ENCODE measurements at places on chromosomes 1 and 21.

- no peak for DNase-seq
Measured at GRCh38 chr1:6998267-6998666, 213.0 kb downstream of the CAMTA1 start.

- no peak for DNase-seq
Measured at GRCh38 chr1:48017716-48018115, 20.5 kb upstream of the TRABD2B start.

DNA sequence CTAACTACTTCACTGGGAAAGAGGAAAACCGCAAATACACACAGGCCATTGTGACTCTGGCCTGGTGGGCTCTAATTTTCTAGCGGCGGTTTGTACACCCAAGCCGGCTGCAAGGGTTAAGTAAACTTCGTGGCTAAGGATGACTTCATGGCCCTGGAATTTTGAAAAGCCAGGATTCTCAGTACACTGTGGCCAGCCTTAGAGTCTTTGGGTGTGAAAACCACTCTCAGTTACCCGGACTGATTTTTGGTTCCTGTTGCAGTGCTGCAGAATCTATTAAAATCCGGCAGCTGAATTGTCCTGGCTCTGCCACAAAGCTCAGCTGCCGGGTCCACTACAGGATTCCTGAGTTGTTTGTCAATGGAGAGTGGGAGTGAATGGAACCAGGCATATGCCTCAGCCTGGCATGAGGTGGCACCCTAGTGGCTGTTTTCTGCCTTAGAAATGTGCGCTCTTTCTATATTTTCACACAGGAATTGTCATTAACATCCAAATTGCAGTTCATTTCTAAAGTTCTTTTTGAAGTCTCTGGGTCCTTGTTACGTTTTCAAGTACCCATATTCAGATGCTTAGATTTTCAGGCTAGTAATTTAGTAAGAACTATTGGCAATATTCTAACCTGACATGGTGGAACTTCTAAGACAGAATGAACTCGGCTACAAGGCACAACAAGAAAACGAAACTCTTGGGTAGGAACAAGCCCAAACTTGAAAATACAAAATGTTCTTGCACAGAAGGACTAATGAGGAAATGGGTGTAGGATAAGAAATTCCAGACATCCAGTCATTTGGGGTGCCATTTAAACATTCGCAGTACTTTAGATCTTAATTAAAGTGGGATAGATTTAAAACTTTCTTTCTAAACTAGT is 255.9 kb downstream of the NFIA start:
- DNase-seq, result no peak

GRCh38 chr1:160643138-160643537 is 3.7 kb downstream of the SLAMF1 start:
- no peak for DNase-seq

- DNase-seq, result no peak
Measured at GRCh38 chr1:219294251-219294650, 120.6 kb downstream of the LYPLAL1 start.

DNA sequence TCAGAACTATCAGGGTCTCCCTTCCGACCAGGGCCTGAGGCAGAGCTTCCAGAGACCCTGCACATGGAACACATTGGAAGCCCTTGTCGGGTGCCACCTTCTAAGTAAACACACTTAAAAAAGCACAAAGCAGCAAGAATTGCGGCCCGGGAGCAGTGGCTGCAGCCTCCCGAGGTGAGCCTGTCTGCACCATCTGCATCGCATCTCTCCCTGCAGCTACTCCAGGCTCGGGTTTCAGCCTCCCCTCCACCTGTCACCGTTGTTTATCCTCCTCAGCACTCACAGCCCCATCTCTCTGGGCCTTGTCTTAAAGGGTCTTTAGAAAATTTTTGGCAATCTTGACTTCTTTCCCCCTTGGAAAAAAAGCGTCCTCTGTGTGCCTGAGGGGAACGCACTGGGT is 95.1 kb upstream of the ARHGEF16 start:
- DNase-seq, result no peak

DNA sequence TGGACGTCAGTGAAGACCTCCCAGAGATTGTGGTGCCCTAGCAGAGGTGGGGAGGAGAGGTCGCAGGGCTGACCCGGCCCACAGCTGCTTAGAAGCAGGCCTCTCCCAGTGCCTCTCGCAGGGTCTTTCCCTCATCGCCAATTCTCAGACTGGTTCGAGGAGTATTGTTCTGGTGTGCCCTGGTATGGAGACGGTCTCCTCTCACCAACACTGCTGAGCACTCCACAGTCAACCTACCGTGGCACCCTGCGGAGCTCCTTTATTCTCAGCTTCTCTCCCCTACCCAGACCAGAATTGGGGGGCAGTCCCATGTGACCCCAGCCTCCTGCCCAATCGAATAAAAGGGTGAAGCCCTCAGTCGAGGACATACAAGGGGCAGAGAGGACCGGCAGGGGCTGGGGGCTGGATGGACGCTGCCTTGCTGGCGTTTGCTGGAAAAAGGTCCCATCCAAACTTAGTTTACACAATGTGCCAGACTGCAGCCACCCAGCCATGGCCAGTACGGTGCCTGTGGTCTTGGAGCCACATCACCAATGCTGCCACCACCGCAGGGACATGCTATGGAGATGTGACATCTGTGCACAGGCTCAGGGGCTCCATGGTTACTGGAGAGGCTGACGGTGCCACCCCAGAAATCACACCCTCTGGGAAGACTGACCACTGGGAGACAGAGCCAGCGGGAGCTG is 80.8 kb downstream of the STUM start:
- no peak for DNase-seq

DNA sequence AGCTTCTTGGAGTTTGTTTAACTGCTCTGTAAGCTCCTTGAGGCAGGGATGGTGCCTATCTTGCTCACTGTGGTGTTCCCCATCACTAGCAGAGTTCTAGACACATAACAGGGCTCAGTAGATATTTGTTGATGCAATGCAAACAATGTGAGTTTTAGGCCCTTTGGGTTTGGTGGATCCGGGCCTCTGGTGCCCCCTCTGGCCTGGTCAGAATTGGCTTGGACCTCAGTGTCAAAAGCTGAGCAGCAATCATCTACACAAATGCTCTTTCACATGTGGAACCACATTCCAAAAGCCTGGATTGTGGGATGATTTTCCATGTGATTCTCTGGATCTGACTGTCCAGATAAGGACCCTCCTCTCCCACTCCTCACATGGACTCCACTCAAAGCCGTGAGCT is 53.4 kb upstream of the BCAR3 start:
- no peak for DNase-seq

DNA sequence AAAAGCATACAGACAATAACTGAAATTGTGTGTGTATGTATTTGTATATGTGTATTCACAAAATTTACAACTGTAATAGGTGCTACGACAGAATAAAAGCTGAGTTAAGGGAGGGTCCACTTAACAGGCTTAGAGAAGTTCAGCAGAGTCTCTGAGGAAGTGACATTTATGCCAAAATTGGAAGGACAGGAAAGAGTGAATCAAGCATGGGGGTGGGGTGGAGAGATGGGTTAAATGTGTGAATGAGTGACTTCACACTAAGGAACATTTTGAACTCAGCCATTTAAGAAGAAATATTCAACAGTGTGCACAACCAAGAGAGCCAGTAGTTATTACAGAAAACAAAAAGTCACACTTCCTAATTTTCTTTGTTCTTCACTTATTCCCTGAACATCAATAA is 53.8 kb upstream of the RGS1 start:
- DNase-seq, result peak; percentile 25

DNA sequence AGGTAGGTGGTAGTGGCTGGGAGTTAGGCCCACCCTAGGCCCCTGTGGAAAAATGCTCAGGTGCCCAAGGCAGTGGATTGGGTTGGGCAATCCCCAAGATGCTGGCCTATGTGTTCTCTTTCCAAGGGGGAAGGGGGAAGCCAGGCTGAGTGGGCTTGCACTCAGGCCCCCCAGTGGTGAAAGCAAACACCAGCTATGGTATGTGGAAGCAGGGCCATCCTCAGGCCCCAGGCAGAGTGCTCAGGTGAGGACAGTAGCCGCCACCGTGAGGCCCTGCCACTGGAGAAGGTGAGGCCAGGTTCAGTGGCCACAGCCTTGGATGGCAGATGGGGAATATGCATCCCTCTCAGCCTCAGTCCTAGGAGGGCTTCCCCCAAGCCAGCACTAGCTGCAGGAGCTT is 11.8 kb downstream of the LY9 start:
- DNase-seq, result no peak
